CD4-positive, alpha-beta T cell treated with Interleukin-2 at 100 ng/mL for 4 hours (primary cell): ENCODE measurements at places on chromosomes 11 and 22.

DNA sequence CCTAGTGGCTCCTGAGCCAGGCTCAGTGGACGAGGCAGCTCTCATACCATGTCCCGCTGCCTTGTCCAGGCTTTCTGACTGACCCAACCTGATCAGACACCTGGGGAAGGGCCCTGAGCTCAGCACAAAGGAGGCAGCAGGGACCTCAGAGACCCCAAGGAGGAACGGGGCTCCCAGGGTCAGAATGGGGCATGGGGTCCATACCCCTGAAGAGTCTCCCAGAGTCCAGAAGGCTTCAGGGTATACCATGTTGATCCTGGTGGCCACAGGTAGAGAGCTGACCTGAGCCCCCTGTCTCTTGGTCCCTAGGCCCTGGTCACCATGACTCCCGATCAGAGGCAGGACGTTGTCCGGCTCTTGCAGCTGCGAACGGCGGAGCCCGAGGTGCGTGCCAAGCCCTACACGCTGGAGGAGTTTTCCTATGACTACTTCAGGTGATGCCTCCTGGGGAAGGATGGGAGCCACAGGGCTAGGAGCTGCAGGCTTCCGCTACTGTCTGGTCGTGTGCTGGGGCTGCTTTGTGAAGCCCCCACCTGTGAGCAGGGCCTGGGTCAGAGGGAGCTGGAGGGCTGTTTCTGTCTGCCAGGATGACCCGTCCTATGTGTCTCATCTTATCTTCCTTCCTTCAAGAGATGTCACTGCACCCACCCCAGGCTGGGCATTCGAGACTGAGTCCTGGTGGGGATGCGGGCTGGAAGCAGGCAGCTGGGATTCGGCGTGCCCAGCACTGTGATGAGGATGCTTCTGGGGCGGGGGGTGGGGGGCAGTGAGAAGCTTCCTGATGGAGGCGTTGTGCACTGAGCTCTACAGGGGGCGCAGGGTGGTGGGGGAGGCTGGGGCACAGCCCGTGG is 74.2 kb downstream of the MYO7A start:
- no peak for DNase-seq

DNA sequence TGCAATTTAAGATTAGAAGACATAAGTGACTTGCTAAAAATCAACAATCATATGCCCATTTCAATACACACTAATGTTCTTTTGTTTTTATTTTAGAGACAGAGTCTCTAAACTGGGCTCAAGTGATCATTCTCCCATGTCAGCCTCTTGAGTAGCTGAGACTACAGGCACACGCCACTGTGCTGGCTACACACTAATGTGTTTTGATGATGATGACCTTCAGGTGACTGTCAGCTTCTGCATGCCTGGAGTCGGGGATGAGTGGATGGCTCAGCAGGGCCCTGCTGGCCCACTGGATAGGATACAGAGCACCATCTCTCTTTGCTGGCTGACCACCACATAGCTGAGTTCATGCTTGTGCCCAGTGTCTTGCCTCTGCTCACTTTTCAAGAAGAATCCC is 27.0 kb upstream of the POU2AF1 start:
- no peak for DNase-seq

GRCh38 chr11:9074338-9075029 is 16.9 kb downstream of the SCUBE2 start:
- DNase-seq, result no peak

DNA sequence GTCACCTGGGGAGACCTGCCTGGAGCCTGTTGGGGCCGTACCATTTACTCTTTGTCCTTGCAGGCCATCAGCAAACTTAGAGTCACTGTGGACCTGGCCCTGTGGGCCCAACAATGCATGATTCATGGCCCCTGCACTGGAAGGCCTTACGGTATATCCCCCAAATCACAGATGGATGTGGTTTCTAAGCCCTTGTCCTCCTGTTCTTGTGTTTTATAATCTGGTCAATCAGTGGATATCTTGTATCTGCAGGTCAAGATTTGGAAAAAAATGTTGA is 6.2 kb downstream of the TSKU start:
- DNase-seq, result no peak

- no peak for DNase-seq
These were observed 8.0 kb downstream of the ARHGAP1 start for GRCh38 chr11:46692450-46692849.
